ENCODE measurements at places on chromosomes 5 and 9.

- DNase-seq: no peak
Measured at GRCh38 chr9:10661994-10662393, 49.2 kb upstream of the PTPRD start.

DNA sequence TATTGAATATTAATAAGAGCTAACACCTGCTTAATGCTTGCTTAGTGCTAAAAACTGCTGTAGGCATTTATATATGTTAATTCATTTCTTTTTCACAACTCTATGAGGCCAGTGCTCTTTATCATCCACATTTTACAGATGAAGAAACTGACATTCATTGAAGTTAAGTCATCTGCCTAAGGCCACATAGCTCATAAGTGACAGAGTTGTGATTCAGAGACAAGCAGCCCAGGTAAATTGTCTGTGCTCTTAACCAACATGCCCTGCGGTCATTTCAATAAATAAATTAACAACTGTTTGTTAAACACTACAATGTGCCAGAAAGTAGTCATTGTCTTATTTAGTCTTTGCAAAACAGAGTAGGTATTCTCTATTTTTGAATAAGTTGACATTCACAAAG is 1354.4 kb upstream of the C9orf72 start:
- DNase-seq: no peak

GRCh38 chr5:117235786-117236185 is 661.2 kb upstream of the SEMA6A start:
- no peak for DNase-seq

DNA sequence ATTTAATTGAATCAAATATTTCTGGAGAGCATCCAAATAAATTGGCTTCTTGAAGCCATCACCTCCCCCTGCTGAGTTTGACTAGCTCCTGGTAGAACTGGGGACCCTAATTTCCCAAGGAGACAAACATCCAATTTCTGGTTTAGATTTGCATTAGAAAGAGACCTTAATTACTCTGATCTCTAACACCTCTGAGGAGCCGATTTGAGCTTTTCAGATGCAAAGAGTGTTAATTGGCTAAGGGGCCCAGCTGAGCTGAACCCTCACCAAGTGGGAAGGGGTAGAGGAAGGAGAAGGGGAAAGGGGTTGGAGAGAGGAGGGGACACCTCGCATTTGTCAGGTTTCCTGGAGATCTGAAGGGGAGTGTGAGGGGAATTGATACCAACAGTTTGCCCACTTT is 145.4 kb upstream of the SHB start:
- DNase-seq: no peak

- DNase-seq: no peak
Measured at GRCh38 chr5:144915452-144915851, 744.8 kb downstream of the KCTD16 start.

GRCh38 chr9:117149996-117150395 is 264.9 kb downstream of the ASTN2 start:
- no peak for DNase-seq
